ENCODE measurements at places on chromosomes 3 and 15.

DNA sequence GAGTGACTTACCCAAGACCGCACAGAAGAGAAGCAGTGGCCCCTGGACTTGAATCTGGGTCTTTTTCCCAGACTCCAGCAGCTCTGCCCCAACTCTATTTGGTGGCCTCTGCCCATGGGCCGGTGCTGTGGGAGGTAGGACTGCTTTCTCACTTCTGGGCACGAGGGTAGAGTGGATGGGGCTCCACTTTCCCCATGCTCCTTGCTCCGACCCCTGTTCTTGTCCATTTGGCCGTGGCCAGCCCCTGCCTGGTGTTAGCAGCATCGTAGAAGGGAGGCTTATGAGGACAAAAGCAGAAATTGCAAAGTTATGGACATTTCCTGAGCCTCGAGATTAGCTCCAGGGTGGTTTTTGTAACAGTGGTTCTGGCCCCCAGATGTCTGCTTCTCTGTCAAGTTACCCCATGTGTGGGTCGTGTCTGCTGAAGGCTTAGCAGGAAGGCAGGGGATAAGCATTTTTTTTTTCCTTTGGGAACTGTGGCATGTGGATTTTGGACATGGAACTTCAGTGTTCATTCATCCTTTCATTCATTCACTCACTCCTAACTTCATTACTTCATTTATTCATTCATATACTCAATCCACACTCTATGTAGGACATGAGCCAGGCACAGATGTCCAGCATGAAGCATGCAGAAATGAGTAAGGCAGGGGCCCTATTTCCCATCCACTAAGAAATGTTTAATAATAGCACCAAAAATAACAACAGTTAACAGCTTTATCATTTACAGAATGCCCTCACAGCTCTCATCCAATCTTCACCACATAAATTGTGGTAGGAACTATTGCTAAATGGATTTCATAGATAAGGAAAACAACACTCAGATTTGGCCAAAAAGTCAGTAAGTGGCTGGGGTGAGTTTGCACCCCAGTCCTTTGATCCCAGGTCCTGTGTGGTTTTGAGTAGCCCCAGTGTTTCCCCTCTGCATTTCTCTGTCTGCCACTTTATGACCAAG, 180.5 kb downstream of the OPA1 start:
- no peak for DNase-seq

GRCh38 chr3:154050766-154051165, 70.4 kb upstream of the ARHGEF26 start:
- no peak for DNase-seq

GRCh38 chr3:50193286-50193685, 1.9 kb downstream of the GNAT1 start:
- no peak for DNase-seq

- no peak for DNase-seq
Measured at GRCh38 chr3:114405202-114405990, 111.6 kb downstream of the TIGIT start.

- no peak for DNase-seq
Measured at GRCh38 chr3:180983136-180983535, 6.4 kb downstream of the DNAJC19 start.

DNA sequence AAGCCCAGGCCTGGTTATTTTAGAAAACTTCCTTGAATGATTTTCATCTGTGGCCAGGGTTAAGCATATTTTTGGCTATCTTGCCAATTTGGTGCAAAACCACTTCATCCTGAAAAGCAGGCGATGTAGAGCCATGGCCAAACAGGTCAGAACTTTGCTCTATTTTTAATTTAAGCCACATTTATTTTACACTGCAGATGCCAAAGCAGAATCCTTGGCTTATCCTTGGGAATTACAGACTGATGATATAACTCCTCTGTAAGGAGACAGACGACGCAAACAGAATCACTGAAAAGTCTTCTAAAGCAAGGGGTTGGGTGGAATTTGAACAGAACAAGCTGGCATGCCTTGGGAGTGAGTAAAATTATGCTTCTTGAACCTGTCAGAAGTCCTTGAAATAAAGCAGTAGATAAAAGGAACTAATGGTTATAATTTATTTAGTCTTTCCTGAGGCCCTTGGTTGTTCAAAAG, 121.9 kb downstream of the CHST2 start:
- no peak for DNase-seq

GRCh38 chr3:84209474-84209873, 749.3 kb upstream of the CADM2 start:
- no peak for DNase-seq

DNA sequence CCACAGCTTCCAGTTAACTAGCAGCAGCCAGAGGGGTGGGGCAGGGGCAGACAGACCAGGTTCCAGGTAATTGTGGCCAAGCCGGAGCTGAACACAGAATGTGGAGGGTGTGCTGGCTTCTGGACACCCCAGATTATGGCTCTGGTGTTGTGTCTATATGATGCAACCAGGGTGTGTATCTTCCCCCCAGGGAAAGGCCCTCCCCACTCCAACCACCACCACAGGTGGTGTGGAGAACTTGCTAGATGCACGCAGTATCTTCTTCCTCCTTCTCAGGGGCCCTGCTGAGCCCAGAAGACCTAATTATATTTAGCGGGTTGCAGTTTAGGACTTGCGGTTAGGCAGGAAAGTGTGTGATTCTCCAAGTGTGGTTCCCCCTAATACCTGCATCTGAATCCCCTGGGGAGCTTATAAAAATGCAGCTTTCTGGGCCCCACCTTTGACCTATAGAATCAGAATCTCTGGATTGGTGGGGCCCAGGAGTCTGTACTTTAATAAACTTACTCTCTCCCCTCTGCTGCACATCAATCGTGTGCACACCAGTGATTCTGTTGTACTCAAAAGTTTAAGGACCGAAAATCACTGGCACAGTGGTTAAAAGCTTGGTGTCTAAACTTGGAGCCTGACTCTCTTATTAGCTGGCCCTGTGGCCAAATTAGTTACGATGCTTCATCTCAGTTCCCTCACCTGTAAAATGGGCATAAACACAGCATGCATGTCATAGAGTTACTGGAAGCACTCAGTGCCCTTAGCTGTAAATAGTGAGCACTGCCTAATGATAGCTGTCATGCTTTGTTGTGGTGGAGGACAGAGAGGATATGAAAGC, 379.1 kb upstream of the PROK2 start:
- no peak for DNase-seq

DNA sequence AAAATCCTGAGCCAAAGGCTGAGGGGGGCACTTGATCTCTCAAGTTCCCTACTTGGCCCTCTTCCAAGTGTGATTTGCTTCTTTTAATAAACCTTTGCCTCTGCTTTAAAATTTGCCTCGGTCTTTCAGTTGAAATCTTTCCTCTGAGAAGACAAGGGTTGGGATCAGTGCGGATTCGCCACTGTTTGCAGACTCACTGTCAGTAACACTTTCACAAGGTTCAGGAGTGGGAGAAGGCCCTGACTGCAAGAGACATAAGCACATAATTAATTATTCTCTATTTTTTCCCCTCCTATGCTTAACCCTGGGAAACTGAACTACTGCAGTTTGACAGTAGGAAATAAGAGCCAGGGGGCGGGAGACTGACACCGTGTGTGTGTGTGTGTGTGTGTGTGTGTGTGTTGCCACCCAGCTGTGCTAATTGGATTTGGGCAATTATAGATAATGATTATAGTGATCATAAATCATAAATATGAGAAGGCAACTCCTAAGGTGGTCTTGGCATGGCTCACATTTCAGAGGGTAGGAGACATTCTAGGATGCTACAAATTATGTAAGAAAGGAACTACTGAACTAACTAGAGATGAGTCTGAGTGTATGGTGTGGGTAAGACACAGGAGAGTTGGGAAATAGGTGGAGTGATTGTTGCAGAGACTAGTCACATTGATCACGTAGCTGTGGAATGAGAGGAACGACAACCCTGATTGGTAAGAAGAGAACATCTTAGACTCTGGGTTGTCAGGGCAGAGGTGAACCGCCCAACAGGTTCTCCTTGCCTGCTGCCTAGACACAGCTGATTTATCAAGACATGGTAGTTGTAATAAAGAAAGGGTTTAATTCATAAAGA, 5.5 kb upstream of the ZNF662 start:
- no peak for DNase-seq
